ENCODE measurements at places on chromosomes 2 and 18.

GRCh38 chr2:224847961-224848850 is 132.0 kb upstream of the CCDC195 start:
- no peak overlapping the region for H3K27ac ChIP-seq
- H3K4me3 ChIP-seq = no peak overlapping the region

GRCh38 chr18:59265246-59265973 is 7.8 kb downstream of the RAX start:
- H3K36me3 ChIP-seq = no peaks in the 10 kb centered on the region
- DNase-seq = peak; percentile 69

- H3K36me3 ChIP-seq = no peaks in the 10 kb centered on the region
- peak overlapping the region; percentile 66 for H3K27ac ChIP-seq
- DNase-seq = peak; percentile 81
- H3K4me1 ChIP-seq = peaks cover 36% of the 10 kb centered on the region
- H3K4me3 ChIP-seq = peak overlapping the region; percentile 35
- no peaks in the 10 kb centered on the region for H3K27me3 ChIP-seq
Measured at GRCh38 chr2:28348149-28348567, 44.5 kb upstream of the FOSL2 start.

GRCh38 chr18:27713738-27714095 is 463.2 kb downstream of the CDH2 start:
- no peak for DNase-seq
- H3K27me3 ChIP-seq = no peaks in the 10 kb centered on the region
- no peaks in the 10 kb centered on the region for H3K4me1 ChIP-seq
- no peak overlapping the region for H3K27ac ChIP-seq
- H3K4me3 ChIP-seq = no peak overlapping the region

- no peak overlapping the region for H3K4me3 ChIP-seq
- H3K36me3 ChIP-seq = no peaks in the 10 kb centered on the region
- H3K27me3 ChIP-seq = no peaks in the 10 kb centered on the region
- no peak for DNase-seq
- H3K27ac ChIP-seq = no peak overlapping the region
Measured at GRCh38 chr2:77232909-77233425, 289.2 kb downstream of the LRRTM4 start.

DNA sequence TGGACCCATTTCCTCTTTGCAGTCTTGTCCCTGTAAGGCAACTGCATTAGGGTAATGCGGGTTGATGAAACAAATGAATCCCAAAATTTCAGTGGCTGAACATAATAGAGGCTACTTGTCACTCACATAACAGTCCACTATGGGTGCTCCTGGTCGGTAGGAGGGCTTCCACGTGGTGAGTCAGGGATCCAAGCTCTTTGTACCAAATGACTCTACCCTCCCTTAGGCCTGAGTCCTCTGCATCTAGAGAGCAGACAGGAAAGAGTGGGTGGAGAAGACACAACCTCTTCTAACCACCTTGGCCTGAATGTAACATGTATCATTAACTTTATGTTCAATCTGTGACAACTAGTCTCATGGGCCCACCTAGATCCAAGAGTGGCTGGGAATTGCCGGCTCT is 86.2 kb upstream of the HAAO start:
- H3K4me1 ChIP-seq = peaks cover 28% of the 10 kb centered on the region
- H3K27me3 ChIP-seq = no peaks in the 10 kb centered on the region
- H3K27ac ChIP-seq = peak overlapping the region; percentile 32
- no peaks in the 10 kb centered on the region for H3K36me3 ChIP-seq
- H3K4me3 ChIP-seq = no peak overlapping the region

GRCh38 chr2:201513271-201513670 is 61.7 kb downstream of the STRADB start:
- no peak for DNase-seq
- no peak overlapping the region for H3K27ac ChIP-seq
- H3K4me1 ChIP-seq = no peaks in the 10 kb centered on the region
- H3K27me3 ChIP-seq = no peaks in the 10 kb centered on the region
- H3K36me3 ChIP-seq = no peaks in the 10 kb centered on the region
- no peak overlapping the region for H3K4me3 ChIP-seq

Measured in activated CD4-positive, alpha-beta memory T cell treated with anti-CD3 and anti-CD28 coated beads for 36 hours (primary cell).